Activated CD8-positive, alpha-beta memory T cell treated with anti-CD3 and anti-CD28 coated beads, Interleukin-2, amount 10 ng/mL, durations not matched to agents 7 days and 5 days (primary cell): ENCODE measurements at places on chromosomes 7 and 10.

DNA sequence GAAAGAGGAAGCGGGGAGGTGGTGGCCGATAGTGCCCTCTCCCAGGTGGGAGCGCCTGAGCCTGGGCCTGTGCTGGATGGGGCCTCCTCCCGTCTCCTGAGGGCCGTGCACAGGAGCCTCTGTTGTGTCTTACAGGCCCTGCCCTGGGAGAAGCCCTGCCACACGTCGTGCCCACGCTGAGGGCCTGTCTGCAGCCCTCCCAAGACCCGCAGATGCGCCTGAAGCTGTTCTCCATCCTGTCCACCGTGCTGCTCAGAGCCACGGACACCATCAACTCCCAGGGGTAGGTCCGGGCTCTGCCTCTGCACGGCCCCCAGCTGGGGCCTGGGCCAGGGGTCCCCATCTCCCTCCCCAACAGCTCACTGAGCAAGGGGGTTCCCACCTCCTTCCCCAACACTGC lies 43.3 kb upstream of the PRKAR1B start:
- DNase-seq = no peak

DNA sequence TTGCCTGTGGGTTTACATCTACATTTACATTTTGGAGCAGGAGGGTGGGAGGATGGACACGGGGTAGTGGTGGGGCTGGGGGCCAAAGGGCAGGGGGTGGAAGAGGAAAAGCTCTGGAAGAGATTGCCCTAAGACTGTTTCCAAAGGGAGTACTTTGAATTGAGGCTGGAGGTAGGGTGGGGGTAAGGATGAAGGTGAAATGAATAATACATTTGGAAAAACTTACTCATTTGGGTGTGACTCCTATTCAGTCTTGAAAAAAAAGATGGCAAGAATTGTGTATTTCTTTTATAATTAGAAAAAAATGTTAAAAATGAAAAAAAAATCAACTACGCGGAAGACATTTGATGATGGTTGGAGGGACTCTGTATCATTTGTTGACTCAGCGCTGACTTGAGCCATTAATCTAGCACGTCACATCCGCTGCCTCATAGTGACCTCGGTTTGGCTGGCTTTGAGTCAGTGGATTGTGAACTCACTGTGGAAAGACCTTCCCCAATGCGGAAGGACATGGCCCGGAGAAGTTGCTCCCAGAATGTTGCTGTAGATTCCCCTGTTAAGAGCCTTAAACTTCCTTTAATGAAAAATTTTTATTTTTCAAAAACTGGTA lies 2.8 kb downstream of the FAM180A start:
- no peak for DNase-seq

DNA sequence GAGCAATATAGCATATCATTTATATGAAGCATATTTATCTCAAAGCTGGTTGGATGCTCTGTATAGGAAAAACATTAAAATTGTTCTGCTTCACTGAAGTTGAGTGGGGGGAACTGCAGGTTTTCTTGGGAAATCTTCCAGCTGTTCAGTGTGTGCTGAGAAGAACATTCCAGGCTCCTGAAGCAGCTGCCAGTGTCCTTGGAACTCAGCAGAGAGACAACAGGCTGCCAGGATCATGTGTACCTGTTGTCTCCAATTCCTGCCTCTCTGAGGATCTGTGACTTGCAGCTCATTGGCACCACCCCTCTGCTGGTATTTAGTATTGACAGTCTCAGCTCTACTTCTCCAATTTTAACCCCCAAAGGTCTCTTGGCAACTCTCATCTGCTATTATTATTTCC lies 42.3 kb upstream of the PRKG1 start:
- DNase-seq = no peak

- no peak for DNase-seq
Measured at GRCh38 chr10:13449296-13449695, 79.5 kb downstream of the BEND7 start.

DNA sequence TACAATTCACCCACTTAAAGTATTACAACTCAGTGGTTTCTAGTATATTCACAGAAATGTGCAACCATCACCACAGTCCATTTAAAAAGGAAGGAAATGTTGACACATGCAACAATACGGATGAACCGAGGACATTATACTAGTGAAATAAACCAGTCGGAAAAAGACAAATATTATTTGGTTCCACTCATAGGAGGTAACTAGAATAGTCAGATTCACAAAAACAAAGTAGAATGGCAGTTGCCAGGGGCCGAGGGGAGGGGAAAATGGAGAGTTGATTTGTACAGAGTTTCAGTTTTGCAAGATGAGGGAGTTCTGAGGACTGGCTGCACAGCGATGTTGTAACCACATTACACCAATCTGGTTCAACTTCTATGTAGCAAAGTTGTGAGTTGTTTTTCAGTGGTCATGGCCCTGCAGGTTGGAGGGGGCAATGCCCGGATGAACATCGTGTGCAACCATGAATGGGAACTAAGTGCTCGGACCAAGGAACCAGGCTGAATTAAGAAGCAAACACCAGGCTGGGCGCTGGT lies 17.6 kb upstream of the TNPO3 start:
- DNase-seq = peak; percentile 58

GRCh38 chr7:135763261-135763660 lies 14.6 kb upstream of the FAM180A start:
- DNase-seq = no peak

GRCh38 chr7:47044625-47045024 lies 537.3 kb downstream of the TNS3 start:
- DNase-seq = no peak

DNA sequence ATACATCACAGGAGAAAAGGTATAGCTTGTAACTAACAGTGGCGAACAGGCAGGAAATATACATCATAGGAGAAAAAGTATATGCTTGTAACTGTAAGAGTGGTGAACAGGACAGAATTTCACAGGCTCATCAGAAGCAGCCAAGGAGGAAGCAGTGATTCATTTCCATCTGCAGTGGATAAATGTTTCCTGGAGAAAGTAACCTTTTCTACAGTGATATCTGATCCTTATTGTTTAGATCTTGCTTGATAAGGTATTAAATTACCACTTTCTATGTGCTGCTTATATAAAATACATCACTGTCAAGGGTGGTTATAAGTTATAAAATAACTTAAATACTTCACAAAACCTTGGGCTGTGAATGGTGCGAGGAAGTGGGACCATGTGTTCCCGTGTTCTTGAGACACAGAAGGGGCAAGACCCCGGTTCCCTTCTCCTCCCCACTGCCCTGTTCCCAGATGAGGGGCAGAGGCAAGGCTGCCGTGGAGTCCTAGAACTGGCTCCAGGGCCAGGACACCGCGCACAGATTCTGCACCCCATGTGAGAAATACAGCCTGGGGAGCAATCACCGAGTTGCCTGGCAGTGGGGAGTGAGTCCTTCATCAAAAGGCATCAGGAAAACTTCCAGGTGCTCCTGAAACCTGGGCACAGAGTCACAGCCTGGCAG lies 135.2 kb downstream of the DIP2C start:
- DNase-seq = no peak
